ENCODE measurements at places on chromosomes 6 and 20.

- DNase-seq = no peak
Measured at GRCh38 chr6:111781041-111781708, 92.1 kb downstream of the FYN start.

DNA sequence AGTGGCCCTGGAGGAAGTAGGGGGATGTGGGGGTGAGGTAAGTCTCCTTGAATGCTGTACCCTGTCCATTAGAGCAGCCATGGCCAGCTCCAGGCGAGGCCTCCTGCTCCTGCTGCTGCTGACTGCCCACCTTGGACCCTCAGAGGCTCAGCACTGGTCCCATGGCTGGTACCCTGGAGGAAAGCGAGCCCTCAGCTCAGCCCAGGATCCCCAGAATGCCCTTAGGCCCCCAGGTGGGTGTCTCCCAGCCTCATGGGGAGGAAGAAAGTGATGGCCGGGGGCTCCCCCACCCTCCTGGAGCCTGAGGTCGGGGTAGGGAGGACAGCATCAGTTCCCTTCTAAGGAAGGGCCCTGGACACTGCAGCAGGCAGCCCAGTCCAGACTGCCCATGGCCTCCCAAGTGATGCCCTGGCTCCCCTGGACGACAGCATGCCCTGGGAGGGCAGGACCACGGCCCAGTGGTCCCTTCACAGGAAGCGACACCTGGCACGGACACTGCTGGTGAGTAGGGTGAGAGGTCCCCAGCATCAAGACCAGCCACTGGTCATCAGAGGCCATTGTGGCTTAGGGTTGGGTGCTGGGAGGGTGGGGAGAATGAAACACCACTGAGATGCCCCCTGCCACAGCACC, 1.0 kb downstream of the GNRH2 start:
- DNase-seq = no peak

- DNase-seq = no peak
Measured at GRCh38 chr6:4441981-4442434, 306.6 kb upstream of the ECI2 start.

GRCh38 chr6:20882014-20882413, 347.8 kb downstream of the CDKAL1 start:
- DNase-seq = no peak

DNA sequence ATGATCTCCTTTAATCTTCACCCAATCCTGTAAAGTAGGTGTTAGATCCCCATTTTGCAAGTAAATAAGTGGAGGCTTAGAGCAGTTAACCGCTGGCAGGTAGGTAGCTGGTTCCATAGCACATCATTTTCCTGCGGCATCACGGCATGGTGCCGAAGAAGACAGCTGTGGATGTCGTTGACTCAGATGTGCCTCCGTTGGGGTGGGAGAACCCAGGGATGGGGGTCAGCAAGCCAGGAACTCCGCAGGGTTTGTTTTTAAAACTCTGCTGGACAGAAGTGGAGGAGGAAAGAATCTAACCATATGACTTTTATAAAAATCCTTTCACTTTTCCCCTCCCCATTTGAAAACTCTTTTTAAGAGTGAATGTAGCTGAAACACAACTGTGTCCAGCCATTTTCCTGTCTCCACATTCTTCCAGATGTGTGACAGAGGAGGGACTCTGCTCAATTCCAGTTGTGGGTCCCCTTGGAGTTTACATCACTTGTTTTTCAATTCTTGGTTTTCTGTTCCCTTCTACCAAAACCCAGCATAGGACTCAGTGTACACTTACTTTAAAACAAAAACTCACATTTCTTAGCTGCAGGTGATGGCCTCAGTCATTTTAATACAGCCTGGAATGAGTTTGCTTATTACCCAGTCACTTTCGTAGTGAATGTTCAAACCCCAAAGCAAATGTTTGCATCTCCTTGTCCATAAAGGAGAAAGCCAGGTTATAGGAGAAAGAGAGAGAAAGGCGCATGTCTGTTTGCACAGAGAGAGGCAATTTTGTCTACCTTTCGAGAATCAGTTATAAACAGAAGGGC, 27.6 kb upstream of the PI16 start:
- no peak for DNase-seq

GRCh38 chr20:21002486-21002885, 103.7 kb downstream of the LINC00237 start:
- DNase-seq = no peak

DNA sequence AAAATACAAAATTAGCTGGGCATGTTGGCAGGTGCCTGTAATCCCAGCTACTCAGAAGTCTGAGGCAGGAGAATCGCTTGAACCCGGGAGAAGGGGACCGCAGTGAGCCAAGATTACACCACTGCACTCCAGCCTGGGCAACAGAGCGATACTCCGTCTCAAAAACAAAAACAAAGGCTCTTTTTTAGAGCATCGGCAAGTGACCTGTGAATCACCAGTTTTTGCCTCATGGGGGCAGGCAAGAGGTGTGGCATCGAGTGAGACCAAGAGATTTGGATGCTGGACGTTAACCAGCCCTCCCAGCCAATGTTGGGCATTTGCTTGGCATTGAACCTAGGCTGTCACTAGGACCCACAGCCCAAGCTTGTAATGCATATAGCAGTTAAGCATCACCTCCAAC, 14.6 kb upstream of the CDK5RAP1 start:
- no peak for DNase-seq

- no peak for DNase-seq
Measured at GRCh38 chr6:111692327-111693164, 86.9 kb upstream of the TRAF3IP2 start.

DNA sequence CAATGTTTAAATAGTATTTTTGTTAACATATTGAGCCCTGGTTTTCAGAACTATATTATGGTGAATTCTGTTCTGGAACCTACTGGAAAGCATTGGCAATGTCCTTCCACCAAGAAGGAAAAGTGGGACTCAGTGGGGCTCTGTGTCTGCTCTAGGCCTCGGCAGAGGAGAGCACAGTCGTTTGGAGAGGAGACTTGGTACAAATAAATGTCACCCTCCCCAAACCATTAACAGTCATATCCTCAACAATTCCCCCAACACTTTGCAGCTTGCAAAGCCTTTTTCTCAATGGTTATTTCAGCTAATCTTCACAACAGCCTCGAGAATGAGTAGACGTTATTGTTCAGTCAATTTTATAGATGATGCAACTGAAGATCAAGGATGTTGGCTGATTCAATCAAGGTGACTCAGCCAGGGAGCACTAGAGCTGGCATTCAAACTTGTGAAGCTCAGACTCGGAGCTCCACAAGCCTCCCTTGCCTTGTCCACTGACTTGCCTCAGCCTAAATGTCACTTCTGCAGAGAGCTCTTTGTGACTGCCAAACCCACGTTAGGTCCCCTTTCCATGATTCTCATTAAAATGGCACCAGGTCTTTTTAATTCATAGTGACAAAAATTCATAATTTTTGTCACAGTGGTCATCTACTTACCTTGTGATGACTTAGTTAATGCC, 60.6 kb downstream of the TOX2 start:
- DNase-seq = no peak

- DNase-seq = no peak
Measured at GRCh38 chr6:946546-946945, 253.6 kb upstream of the EXOC2 start.

DNA sequence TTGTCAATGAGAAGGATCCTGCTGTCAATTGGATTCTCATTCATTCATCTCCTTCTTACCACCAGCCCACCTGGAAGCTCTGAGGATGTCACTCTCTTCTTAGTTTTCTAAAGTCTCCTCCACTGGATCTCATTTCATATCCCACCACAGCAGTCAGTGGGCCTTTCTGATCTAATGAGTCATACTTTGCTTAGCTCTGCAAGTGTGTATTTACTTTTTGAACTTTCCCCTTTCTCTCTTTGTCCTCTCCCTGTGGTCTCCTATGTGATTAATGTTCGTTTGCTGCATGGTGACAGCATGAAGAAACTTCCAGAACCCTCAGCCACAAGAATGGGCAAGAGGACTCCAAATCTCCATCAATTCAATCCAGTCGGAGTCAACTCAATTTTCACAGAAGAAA, 63.6 kb upstream of the SYNDIG1 start:
- no peak for DNase-seq

GRCh38 chr6:44854712-44855443, 467.4 kb downstream of the CDC5L start:
- DNase-seq = no peak

- no peak for DNase-seq
Measured at GRCh38 chr6:72861935-72862432, 240.1 kb downstream of the KCNQ5 start.

DNA sequence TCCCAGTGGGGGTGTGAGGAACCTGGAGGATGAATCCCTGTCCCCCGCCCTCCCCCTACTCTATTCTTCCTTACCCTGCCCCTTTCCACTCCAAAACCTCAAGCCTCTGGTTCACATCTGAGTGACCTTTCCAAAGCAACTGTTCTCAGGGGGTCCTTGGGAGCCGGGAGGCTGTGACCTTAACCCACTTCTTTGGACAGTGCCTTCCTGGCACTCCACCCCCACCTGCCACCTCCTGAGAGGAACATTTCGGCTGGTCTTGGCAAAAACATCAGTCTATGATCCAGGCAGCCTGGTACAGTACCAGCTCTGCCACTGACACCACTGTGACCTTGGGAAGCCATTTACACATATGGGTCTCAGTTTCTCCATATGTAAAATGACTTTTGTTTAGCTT, 121.7 kb downstream of the MRPL14 start:
- no peak for DNase-seq

GRCh38 chr6:142916881-142917280, 28.1 kb downstream of the HIVEP2 start:
- no peak for DNase-seq

- no peak for DNase-seq
Measured at GRCh38 chr20:62523473-62524203, 47.8 kb upstream of the GATA5 start.

DNA sequence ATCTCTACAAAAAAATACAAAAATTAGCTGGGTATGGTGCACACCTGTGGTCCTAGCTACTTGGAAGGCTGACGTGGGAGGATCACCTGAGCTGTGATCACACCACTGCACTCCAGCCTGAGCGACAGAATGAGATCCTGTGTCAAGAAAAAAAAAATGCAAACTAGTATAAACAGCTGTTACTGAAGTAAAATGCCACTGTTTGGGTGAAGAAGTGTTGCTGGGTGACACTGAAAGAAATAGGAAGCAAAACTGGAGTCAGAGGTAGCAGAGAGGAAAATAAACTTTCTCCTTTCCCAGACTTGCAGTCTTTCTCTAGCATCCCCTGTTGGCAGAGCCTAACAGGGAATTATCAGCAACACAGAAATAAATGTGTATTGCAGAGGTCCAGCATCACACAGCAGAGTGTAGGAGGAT, 241.2 kb upstream of the PREP start:
- DNase-seq = no peak

DNA sequence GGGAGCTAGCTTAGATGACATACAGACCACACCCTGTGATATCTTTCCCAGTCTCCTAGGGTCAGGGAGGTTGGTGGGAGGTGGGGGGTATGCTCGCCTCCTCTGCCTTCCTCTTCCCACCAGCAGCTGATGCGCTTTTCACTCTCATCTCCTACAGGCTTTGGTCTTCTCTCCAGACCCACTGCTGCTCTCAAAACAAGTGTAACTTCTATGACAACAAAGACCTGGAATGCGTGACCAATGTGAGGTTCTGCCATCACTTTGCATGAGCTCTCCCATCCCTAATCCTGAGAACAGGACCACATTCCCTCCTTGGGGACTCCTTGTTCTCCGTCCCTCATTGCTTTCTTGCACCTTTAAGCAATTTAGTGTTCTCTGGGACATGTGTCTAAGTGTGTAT, 2.7 kb downstream of the CTSA start:
- DNase-seq = no peak

- no peak for DNase-seq
Measured at GRCh38 chr6:126300735-126301134, 39.2 kb upstream of the CENPW start.

DNA sequence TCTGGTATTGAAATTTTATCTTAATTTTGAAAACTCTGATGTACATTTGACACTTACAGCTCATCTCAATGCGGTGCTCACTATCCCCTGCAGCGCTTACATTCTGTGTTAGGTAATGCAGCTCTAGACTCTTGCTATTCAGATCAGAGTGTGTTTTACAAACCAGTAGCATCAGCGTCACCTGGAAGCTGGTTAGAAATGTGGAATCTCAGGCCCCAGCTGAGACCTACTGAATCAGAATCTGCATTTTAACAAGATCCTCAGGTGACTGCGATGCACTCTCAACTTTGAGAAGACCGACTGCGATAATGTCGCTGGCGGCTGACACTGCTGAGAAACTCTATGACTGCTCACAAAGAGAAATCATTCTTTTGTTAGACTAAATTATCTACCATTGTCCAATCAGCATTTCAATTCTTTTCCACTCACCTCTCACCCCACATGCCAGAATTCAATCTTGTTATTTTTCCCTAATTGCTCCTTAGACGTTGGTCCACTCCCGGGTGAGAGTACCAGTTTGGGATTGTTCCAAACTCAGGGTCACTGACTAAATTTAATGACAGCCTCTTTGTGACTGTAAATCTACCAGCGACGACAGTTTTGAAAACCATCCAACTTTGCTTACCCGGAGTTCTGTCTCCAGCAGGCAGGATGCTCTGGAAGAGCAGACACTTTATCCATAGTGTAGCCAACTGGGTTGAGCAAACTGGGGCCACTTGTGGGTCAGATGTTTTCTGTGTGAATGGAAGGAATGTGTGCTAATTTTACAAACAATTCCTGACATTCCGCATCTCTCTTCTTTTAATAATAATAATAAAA, 140.1 kb upstream of the BTBD3 start:
- peak; percentile 42 for DNase-seq

DNA sequence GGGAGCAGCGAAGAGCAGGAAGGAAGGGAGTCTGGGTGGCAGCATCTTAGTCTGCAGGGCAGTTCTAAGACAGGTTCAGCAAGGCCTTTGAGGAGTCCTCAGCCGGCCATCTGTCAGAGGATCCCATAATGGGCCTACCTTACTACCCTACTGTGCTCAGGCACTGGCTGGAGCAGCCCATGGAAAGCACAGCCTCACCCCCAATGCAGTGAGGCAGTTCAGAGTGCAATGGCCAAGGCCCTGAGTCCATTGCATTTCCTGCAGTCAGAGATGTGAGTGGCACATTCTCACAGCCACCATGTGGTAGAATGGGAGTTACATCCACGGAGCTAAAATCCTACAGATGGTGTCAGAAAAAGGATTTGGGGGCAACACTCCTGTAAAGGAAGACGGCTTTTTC, 19.4 kb upstream of the OVOL2 start:
- DNase-seq = no peak

GRCh38 chr6:143060806-143061596, at the start of gene AIG1:
Gene AIG1 (plus strand): TSS chr6:143060889. CDS start chr6:143060926, 37 bp downstream.
- DNase-seq = peak; percentile 53

GRCh38 chr6:125791151-125791819, 525 bp downstream of the NCOA7 start:
- DNase-seq = no peak

DNA sequence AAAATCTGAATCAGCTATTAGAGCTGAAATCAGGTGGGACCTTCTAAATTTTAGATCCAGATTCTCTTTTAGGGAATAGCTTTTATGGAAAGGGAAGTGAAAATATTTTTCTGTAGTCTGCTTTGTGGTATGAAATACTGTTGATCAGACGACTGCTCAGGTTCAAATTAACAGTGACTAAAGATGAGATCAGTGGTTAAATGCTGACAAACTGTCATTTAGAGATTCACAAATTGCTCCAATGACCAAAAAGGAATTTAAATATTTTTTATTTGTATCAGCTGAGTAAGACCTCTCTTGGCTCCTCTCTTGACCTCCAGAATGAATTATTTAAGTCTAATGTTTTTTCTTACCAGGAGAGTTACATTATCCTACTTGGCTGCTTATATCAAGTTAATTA, 77.3 kb downstream of the KCNQ5 start:
- no peak for DNase-seq

GRCh38 chr20:40663991-40664880, 24.8 kb downstream of the MAFB start:
- no peak for DNase-seq

GRCh38 chr6:155248008-155249001, 15.5 kb upstream of the CLDN20 start:
- DNase-seq = no peak

Measured in DMS153 (cell line).